ENCODE measurements at places on chromosomes 5 and 9.

DNA sequence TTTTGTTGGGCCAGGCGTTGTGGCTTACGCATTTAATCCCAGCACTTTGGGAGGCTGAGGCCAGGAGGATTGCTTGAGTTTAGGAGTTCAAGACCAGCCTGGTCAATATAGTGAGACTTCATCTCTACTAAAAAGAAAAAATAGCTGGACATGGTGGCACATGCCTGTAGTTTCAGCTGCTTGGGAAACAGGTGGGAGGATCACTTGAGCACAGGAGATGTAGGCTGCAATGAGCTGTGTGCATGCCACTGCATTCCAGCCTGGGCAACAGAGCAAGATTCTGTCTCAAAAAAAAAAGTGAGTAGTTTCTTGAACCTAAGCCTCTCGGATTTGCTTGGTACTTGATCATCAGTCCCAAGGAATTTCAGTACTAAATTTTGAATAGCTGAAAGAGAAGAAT, 26.9 kb downstream of the G3BP1 start:
- DNase-seq: no peak

- no peak for DNase-seq
These were observed 666.8 kb downstream of the PTPRD start for GRCh38 chr9:9945966-9946365.

GRCh38 chr5:11334404-11334803, 569.8 kb downstream of the CTNND2 start:
- no peak for DNase-seq

GRCh38 chr5:151581812-151582583, 9.1 kb downstream of the FAT2 start:
- DNase-seq: no peak

- DNase-seq: no peak
These were observed 305.9 kb upstream of the IRX4 start for GRCh38 chr5:2188661-2189060.

- no peak for DNase-seq
These were observed 108.3 kb upstream of the LHFPL2 start for GRCh38 chr5:78756858-78757257.

DNA sequence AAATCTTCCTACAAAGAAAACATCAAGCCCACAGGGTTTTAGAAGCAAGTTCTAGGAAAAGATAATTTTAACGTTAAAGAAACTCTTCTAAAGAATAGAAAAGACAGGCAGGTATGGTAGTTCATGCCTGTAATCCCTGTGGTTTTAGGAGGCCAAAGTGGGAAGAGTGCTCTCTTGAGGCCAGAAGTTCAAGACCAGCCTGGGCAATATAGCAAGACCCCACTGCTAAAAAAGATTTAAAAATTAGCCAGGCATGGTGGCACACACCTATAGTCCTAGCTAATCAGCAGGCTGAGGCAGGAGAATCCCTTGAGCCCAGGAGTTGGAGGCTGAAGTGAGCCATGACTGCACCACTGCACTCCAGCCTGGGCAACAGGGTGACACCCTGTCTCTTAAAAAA, 193.3 kb downstream of the MLLT3 start:
- DNase-seq: no peak

GRCh38 chr5:145509336-145510136, 325.6 kb downstream of the PRELID2 start:
- DNase-seq: no peak

- no peak for DNase-seq
These were observed 698.4 kb downstream of the DNAH5 start for GRCh38 chr5:13246053-13246452.

DNA sequence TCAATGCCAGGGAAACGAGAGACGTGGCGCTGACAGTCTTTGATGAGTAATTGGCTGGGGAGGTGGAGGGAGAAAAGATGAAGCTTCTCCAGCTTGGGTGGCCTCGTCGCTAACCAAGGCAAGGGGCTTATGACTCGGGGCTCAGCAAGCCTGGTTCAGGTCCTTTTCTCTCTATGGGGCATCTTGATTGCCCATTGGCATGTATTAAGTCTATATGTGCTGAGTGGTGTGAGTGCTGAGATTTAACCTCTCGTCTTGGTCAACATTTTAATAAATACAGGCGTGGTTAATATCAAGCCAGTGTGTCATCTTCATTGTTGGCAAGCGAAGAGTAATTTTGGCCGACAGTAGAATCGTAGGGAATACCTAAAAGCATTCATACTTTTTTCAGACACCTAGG, 85.9 kb downstream of the RAI14 start:
- DNase-seq: no peak

GRCh38 chr5:175696139-175696854, 38.4 kb downstream of the HRH2 start:
- DNase-seq: peak; percentile 98

GRCh38 chr5:178202541-178202940, 1.8 kb upstream of the HNRNPAB start:
- no peak for DNase-seq

- DNase-seq: no peak
These were observed 103.8 kb downstream of the DMXL1 start for GRCh38 chr5:119174578-119175163.

DNA sequence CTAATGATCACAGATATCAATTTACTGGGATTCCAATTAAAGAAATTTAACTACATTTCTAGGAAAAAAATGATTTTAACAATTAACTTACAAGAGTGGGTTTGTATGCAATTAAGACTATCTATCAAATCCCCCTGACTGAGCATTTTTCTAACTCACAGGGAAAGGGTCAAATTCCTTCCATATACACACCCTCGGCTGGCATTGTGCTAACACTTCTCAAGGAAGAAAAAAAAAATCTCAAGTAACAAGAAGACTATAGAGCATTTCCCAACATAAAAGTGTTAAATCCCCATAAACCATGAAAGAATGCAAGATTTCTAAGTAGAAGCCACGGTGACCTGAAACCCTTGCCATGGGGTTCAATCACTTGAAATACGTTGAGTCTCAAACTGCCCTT, 368.8 kb downstream of the GLIS3 start:
- DNase-seq: no peak
